ENCODE measurements at places on chromosomes 6 and 20.
A peak's percentile ranks its signal among the peaks of the same experiment; 100 is the strongest.

- peak; percentile 73 for DNase-seq
Measured at GRCh38 chr20:36202891-36203338, 33.4 kb upstream of the AAR2 start.

- DNase-seq = no peak
Measured at GRCh38 chr6:14286634-14287428, 169.3 kb downstream of the CD83 start.

DNA sequence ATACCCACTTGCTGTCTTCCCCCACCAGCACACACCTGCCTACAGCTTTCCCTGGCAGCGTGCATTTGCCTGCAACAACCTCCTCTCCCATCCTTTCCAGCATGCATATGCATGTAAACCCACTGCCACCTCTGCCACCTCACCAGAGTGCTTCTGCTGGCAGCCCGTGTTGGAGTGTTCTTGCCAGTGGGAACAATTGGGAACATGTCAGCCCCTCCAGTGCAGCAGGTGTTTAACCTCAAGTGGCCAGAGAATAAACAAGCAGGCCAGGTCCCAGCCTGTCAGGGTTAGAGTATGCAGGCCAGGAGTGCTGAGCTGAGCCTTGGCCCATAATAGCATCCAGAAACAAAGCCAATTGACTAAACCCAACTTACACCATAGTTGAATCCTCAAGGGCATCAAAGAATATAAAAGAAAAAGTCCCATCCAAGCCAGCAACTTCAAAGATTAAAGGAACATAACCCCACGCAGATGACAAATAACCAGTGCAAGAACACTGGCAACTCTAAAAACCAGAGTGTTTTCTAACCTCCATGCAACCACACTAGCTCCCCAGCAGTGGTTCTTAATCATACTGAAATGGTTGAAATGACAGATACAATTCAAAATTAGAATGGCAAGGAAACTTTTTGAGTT, 1212.1 kb upstream of the CITED2 start:
- no peak for DNase-seq

- no peak for DNase-seq
Measured at GRCh38 chr6:47851091-47851490, 69.3 kb downstream of the OPN5 start.

DNA sequence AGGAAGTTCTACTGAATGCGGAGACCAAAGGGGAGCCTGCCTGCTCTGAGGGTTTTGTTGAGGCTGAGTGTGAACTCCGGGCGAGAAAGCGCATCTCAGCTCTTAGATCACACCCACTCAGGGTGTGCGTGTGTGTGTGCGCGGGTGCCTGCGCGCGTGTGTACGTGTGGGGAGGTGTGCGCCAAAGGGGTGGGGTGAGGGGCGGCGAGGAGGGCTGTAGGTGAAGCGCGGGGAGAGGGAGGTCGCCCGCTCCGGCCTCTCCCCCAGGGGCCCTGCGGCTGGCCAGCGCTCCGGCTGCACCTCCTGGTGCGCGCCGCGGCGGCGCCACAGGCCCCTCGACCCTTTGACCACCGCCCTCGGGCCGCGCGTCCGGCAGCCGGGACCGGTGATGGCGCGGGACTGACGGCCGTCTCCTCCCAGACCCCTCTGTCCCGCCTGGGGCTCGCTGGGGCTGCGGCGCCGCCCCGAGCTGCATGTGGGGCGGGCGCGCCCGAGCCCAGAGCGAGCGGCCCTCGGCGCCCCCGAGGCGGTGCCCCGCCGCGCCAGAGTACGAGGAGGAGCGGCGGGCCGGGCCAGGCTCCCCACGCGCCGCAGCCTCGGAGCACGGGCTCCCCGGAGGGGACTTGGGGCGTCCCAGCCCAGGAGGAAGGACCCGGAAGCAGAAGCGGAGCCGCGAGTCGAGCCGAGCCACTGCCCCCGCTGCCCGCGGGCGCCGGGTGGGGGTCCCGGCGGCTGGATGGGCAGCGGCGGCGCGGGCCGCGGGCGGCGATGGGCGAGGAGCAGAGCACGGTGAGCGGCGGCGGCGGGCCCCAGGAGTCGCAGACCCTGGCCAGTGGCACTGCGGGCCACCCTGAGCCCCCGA, at the start of gene RNF217:
TSS of gene RNF217 (plus strand) at position 661 of the 862 bp plus-strand sequence. CDS start at position 769, 108 bp downstream.
- no peak for DNase-seq

DNA sequence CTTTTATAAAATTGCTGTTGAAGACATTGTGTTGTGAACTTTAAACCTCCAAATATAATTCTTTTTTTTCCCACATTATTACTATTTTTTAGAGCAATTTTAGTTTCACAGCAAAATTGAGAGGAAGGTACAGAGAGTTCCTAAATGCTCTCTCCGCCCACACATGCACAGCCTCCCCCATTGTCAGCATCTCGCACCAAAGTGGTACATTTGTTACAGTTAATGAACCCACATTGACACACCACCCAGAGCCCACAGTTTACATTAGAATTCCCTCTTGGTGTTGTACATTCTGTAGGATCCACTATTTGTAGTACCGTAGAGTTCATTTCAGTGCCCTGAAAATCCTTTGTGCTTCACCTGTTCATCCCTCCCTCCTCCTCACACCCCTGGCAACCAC, 33.8 kb downstream of the TMEM181 start:
- DNase-seq = no peak

DNA sequence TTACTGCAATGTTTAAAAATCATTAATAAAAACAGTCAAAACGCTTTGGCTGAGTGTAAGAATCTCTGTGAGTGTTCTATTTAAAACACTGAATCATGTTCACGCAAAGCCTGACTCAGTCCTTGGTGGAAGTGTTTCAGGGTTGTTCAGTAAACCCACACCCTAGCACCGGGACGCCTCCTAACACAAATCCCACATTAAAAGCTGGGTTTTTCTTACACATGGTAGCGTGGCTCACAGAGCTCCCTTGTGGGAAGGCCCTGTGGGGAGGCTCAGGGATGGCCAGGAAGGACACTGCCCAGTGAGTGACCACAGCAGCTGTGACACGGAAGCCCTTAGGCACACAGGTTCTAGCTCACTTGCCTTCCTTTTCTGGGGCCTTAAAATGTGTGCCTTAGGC, 80.2 kb downstream of the GMPR start:
- peak; percentile 26 for DNase-seq

Data from stimulated activated CD4-positive, alpha-beta T cell treated with anti-CD3 and anti-CD28 coated beads, TNF-alpha, amount 100 ng/mL, for 24 hours (primary cell).